ENCODE measurements at places on chromosomes 11 and 22.

DNA sequence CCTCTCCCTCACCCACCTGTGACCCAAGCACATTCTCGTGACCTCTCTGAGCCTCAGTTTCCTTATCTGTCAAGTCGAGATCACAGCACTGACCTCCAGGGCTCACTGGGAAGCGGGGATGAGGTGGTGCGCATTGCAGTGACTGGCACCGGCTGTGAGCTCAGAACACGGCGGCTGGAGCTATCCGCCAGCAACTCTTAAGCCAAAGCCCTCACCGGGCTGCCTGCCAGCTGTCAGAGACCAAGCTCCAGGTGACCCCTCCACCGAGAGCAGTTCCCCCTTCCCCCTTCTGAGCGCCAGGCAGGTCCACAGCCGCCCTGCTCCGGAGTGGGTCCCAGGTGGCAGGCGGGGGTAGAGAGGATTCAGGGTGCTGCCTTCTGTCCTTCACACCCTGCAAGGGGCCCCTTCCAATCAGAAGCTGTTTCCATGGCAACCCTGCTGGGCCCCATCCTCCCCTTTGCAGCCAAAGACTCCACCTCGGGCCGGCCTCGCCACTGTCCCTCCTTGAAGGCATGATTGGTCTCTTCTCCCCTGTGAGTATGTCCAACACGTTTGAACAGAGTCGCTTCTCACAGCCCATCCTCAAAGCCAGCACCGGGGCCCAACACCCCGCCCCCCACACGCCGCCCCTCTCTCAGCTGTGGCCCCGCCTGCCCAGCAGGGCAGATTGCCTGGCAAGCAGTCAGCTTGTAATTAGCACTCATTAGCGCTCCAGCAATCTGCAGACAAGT lies 98.7 kb downstream of the WNT7B start:
- peak; percentile 81 for DNase-seq

- no peak for DNase-seq
These were observed 43.2 kb downstream of the CD82 start for GRCh38 chr11:44608651-44608990.

DNA sequence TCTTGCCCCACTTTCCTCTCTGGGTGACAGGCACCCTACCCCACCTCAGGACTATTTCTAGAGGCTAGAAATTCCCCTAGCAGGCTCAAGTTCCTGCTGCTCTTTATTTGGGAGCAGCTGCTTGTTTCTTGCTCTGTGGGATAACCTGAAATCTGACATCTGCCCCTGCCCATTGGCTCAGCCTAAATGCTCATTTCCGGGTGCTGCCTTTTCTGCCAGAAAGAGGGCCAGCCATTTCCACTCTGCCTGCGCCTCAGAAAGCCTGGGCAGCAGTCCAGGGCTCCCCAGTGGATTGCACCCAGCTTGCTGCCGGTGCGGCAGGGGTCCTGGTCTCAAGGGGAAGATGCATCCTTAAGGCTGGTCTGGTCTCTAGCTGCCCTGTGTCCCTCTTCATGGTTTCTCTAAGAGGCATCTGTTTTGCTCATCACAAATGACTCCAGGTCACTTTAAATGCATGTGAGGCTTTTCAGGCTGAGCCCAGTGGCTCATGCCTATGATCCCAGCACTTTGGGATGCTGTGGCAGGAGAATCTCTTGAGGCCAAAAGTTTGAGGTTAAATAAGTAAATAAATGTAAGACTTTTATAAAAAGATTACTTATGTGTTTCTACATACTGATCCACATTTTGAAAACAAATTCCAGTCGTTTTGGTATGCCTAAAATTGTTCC lies 10.3 kb upstream of the PNPLA5 start:
- no peak for DNase-seq

DNA sequence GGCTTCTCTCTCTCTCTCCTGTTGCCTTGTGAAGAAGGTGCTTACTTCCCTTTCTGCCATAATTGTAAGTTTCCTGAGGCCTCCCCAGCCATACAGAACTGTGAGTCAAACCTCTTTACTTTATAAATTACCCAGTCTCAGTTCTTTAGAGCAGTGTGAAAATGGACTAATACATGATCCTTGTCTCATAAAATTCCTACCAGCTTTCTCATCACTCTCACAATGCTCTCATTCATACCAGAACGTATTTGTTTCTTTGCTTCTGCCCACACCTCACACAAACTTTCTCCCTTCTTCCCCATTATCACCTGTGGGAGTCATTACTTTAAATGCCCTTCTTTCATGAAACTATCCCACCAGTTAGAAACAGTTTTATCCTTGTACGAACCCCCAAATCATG lies 62.7 kb upstream of the ARHGAP42 start:
- no peak for DNase-seq

DNA sequence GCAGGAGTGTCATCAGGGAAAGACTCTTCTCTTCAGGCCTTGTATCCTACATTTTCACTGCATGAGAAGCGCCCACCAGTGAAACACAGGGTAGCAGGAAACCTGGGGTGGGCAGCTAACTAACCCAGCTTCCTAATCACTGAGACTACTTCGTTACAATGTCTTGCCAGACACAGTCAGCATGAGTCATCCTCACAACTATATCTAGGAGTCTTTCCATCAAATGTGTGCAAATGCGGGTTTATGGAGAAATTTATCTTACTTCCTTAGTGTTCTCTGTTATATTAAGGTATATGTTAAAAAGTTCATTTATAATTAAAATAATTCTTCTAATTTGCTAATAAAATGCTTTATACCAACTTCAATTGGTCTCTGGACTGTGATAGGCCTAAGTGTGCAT lies 79.9 kb upstream of the RAB1B start:
- no peak for DNase-seq

- DNase-seq, result no peak
These were observed 14.1 kb upstream of the IL2RB start for GRCh38 chr22:37163575-37164504.

DNA sequence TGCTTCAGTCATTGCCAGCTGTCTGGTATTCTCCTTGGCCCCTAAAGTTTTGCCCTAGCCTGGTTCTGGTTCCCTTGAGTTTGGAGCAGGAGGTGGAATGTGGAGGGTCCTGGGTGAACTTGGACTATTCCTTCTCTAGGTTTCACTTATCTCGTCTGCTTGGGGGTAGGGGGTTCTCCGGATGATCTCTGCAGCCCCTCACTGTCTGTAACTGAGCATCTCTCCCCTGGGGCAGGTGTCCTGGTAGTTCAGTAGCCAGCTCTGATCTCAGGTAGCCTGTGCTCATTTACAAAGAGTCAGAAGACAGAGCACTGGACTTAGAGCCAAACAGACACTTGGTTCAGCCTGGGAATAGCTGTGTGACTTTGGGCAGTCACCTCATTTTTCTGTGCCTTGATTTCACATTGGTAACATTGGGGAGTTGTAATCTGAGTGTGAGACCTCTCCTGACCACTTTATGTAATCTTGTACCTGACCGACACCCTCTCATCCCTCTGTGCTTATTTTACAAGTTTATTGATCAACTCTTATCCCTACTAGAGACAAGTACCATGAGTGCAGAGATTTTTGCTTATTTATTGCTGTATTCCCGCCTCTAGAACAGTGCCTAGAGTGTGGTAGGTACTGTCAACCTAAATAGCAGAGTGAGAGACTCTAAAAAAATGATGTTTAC lies 804 bp downstream of the CCDC134 start:
- no peak for DNase-seq

DNA sequence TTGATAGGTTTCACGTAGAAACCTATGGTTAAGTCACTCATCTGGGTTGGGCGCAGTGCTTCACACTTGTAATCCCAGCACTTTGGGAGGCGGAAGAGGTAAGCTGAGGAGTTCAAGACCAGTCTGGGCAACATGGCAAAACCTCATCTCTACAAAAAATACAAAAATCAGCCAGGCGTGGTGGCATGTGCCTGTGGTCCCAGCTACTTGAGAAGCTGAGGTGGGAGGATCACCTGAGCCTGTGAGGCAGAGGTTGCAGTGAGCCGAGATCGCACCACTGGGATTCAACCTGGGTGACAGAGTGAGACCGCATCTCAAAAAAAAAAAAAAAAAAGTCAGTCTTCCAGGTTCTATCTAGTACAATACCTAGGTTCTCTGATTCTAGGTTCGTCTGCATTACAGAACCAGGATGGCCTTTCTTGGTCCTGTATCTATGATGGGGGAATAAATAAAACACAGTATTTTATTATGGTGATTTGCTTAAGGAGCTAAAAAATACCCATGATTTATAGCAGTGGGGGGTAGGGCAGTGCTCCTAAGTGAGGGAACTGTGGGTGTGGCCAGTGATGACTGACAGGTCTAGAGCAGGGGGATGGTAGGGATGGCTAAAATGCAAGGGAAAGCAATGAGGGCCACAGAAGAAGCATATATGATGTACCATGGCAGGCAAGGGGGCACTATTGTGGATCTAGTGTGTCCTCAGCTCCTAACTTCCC lies 65.5 kb upstream of the NUP160 start:
- DNase-seq, result no peak

DNA sequence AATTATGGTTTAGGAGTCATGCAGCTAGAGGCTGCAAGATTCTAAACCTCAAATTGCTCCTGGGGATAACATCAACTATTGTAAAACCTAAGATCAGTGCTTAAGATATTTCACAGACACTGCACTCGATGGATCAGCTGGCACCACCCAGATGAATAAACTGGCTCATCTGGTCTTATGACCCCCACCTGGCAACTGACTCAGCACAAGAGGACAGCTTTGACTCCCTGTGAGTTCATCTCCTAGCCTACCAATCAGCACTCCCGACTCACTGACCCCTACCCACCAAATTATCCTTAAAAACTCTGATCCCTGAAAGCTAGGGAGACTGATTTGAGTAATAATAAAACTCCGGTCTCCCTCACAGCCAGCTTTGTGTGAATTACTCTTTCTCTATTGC lies 782 bp upstream of the TTC12 start:
- no peak for DNase-seq

GRCh38 chr11:87438416-87438815 lies 400.7 kb downstream of the TMEM135 start:
- no peak for DNase-seq

GRCh38 chr11:126585774-126586491 lies 230.4 kb downstream of the ST3GAL4 start:
- DNase-seq, result peak; percentile 87

GRCh38 chr11:40542821-40543220 lies 916.6 kb downstream of the LRRC4C start:
- no peak for DNase-seq

- DNase-seq, result no peak
These were observed 275.0 kb downstream of the FAM76B start for GRCh38 chr11:95514416-95515110.

DNA sequence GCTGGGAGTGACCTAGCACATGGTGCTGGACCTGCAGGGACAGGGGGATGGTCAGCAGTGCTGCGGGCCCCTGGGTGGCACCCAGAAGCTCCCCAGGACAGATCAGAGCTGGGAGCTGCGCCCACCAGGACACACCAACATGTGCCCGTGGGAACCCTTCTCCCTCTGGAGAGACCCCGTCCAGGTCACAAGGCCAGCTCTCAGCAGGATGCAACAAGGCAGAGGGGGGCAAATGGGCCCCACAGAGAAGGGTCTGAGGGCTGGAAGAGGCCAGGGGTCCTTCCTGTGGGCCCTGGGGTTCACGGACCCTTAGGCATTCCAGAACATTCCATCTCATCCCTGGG lies 6.2 kb downstream of the DUSP8 start:
- no peak for DNase-seq

DNA sequence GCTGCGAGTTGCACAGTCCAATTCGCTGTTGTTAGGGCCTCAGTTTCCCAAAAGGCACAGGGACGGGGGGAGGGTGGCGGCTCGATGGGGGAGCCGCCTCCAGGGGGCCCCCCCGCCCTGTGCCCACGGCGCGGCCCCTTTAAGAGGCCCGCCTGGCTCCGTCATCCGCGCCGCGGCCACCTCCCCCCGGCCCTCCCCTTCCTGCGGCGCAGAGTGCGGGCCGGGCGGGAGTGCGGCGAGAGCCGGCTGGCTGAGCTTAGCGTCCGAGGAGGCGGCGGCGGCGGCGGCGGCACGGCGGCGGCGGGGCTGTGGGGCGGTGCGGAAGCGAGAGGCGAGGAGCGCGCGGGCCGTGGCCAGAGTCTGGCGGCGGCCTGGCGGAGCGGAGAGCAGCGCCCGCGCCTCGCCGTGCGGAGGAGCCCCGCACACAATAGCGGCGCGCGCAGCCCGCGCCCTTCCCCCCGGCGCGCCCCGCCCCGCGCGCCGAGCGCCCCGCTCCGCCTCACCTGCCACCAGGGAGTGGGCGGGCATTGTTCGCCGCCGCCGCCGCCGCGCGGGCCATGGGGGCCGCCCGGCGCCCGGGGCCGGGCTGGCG lies at the start of gene BCR:
BCR (plus strand) TSS at position 209 of the 592 bp plus-strand sequence. CDS start 452 bp downstream, outside the sequence.
- DNase-seq, result peak; percentile 92

GRCh38 chr22:29231971-29232959 lies 26.6 kb downstream of the EMID1 start:
- DNase-seq, result peak; percentile 82

GRCh38 chr11:114132417-114132816 lies 72.9 kb downstream of the ZBTB16 start:
- DNase-seq, result no peak

GRCh38 chr11:78432058-78432515 lies 14.5 kb upstream of the GAB2 start:
- no peak for DNase-seq

- DNase-seq, result no peak
These were observed 113.9 kb downstream of the CCDC81 start for GRCh38 chr11:86488553-86488952.

DNA sequence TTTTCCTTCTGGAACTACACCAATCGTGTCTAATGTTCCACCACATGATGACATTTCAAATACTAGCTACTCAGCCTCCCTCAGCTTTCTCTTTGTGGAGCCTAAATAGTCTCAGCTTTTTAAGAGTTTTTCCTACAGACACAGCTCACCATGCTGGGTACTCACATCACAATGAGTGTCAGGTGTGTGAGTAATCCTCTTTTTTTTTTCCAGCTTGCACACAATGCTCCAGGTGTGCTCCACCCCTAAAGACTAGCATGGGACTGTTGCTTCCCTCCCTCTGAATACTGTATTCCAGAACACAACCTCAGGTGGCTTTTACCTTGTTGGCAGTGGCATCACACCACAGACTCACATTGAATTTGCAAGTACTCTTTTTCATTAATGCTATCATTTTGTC lies 11.7 kb downstream of the BTG4 start:
- no peak for DNase-seq

GRCh38 chr11:67303835-67304411 lies 593 bp downstream of the SSH3 start:
- DNase-seq, result peak; percentile 81

DNA sequence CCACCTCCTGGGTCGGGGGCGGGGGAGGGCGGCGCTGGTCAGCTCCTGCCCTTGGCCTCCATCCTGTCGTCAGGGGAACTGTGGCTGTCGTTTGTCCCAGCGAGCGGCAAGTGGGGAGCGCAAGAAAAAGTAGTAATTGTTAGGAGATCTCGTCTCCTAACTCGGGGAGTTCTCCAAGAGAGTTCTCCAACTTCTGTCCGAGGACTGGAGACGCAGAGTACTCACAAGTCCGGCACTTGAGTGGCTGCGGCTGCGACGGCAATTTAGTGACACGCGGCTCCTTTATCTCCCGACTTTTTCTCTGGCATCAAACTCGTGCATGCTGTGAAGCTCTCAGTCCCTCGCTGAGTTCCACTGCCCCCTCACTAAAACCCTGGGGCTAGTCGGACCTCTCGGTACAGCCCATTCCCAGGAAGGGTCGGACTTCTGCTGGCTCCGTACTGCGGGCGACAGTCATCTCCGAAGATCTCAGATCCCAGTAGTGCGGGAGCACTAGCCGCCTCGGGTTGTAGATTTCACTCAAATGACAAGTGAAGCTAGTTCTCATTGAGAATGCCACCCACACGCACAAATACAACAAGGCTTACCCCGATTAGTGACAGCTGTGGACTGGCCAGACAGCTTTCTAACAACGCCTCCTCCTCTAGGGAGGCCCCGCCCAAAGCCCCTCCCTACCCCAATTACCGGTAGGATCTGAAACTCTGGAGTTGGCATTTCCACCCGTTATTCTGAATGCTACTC lies at the start of gene PGR:
PGR (minus strand) TSS at position 611 of the 741 bp plus-strand sequence. CDS start 743 bp downstream, outside the sequence.
- DNase-seq, result peak; percentile 76

GRCh38 chr22:20646906-20647305 lies 127.0 kb upstream of the SERPIND1 start:
- DNase-seq, result peak; percentile 5
